Foreskin keratinocyte (primary cell): ENCODE measurements at places on chromosomes 7 and 10. TPM values are rescaled to one million over a fixed set of nuclear protein-coding genes. Genes with fewer than 3 reads are reported as not detected.

GRCh38 chr10:101135141-101136006, 4.3 kb downstream of the TLX1 start:
- no peak for DNase-seq

GRCh38 chr7:27709137-27710075, 30.6 kb upstream of the TAX1BP1 start:
- DNase-seq, result no peak

DNA sequence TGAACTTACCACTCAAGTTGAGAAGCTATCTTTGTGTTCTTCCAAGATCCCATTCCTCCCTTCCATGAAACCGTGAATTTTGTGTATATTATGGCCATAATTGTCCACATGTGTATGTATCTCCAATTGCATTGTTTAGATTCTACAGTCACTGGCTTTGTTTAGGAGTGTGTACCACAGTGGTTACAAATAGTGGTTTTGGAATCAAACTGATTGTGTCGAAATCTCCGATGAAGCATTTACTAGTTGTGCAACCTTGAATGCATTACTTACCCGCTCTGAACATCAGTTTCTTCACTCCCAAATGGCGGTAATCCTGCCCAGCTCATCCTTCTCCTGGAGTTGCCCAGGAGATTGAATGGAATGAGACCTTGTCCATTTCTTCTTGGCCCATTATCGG, 145.0 kb upstream of the ZNF32 start:
- no peak for DNase-seq

- no peak for DNase-seq
Observed at GRCh38 chr7:45181991-45182855, 24.6 kb downstream of the RAMP3 start.

DNA sequence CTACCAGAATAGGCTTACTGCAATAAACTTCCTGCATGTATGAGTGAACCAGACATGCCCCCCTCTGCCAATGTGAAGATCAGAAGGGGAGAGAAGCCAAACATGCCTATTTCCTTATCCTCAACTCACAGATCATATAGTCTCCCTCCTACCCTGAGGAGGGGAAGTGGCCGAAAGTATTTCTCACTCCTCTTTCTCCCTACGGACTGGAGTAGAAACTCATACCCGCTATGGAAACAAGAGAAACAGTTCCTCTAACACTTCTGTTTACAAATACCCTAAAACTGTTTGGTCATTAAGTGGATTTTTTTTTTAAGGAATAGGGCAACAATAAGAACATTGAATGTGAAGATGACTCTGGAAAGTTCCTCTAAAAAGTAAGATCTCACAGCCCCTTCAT, 31.4 kb downstream of the CCNJ start:
- DNase-seq, result no peak

DNA sequence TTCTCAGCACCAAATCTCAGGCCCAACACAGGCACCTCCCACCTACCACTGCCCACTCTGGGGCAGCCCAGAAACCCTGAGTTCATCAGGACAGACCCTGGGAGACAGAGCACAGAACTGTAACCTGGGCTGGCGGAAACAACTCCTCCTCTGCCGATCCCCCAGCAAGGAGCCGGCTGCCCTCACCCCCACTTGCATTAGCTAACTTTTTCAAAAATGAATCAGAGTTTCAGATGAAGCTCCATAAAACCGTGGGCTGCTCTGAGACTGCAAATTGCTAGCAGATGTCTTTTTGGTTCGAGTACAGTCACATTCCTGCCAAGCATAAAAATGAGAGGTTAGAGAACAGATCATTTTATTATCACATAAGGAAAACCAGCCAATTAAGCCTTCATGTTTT, 93.4 kb upstream of the PARD3 start:
- no peak for DNase-seq

CFAP69 gene
- 0.28 and 0.95 TPM in 2 replicates for total RNA-seq

SPDYE11 gene
- not detected in 2 replicates for total RNA-seq

PIP gene
- total RNA-seq, result not detected in 2 replicates
